Activated CD4-positive, alpha-beta memory T cell treated with anti-CD3 and anti-CD28 coated beads for 36 hours (primary cell): ENCODE measurements at places on chromosomes 2 and 18. TPM values are rescaled to one million over a fixed set of nuclear protein-coding genes. Genes with fewer than 3 reads are reported as not detected.

The G6PC2 gene
- total RNA-seq = not detected

The SLC4A5 gene
- total RNA-seq = 3.1 TPM

DNA sequence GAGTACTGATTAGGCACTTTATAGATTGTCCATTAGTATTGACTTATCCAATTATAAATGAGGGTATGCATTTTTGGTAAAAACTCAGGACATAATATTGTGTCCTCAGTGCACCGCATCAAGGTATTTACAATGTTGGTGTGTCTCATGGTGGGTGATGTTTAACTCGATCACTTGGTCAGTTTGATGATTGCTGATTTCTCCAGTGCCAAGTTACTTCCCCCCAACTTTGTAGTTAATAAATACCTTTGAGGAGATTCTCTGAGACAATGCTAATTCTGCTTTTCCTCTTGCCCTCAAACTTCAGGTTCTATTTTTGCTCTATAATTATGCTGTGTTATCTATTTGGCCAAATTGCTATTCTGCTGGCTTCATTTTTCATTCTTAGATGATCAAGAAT, 28.2 kb upstream of the SERPINB7 start:
- no peaks in the 10 kb centered on the region for H3K4me1 ChIP-seq
- no peak overlapping the region for H3K27ac ChIP-seq
- no peak overlapping the region for H3K4me3 ChIP-seq

DNA sequence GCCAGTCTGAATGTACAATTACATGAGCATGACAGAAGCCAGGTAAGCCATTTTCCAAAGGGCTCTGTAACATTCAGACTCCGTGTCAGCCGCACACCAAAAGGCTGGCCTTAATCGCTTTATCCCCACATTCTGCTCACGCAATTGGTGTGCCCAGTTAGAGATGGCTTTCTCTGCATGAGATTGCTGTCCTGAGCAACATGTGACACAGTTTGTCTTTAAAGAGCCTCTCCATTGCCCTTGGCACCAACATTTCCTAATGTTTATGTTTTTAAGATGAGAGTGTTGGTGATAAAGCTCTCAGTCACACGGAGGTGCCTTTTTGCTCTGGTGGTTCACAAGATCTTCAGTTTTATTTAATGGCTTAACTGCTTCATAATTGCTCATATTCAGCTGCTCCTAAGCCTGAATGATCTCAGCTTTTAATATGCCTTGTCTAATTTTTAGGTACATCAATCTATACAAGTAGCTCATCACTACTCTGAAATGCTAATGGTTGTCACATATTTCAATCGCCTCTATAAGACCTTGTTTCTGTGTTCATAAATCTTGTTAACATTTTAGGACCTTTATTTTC, 164.8 kb upstream of the ACVR2A start:
- H3K4me3 ChIP-seq = no peak overlapping the region
- no peaks in the 10 kb centered on the region for H3K36me3 ChIP-seq
- no peak for DNase-seq
- no peaks in the 10 kb centered on the region for H3K27me3 ChIP-seq

The EVA1A gene
- total RNA-seq = not detected
